ENCODE measurements at places on chromosomes 13 and 19.

GRCh38 chr19:30556230-30556711 lies 184.1 kb downstream of the ZNF536 start:
- no peak for DNase-seq

- DNase-seq, result peak; percentile 9
These were observed 949 bp downstream of the RAB3A start for GRCh38 chr19:18202778-18203407.

GRCh38 chr13:73579574-73580274 lies 520.9 kb downstream of the KLF5 start:
- DNase-seq, result no peak

DNA sequence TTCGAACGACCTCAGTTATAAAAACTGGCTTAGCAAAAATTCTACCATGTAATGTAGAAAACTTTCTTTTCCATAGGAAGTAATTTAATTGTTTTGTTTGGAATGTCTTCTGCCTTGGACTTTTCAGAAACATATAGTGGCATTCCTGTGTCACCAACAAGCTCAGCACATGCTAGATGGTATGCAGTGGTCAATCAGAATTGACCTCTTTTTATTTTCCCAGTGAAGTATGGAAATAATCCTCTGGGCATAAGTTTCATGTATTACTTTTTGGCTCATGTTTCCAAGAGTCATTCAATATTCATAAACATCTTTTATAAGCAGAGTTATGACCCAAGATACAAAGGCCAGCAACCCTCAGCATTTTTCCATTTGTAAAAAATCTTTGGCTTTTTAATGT lies 33.6 kb downstream of the NALCN start:
- DNase-seq, result no peak

DNA sequence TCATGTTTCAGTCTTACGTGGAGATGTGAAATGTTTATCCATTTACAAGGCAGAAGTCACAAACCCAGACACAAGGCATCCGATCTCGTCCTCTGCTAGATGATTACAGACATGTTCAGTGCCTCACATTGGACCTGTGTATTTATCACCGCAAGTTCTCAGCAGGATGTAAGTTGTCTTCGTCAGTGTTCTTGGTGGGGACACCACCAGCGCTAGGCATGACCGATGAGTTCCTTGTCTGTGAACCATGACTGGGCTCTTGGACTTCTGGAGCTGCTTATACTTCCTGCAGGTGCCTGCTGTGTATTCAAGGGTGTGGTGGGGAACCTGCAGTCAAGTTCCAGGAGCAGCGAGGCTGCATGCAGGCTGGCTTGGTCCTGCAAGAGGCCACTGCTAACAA lies 105.4 kb downstream of the URI1 start:
- DNase-seq, result no peak

- no peak for DNase-seq
These were observed 14.4 kb downstream of the LILRB4 start for GRCh38 chr19:54677217-54677616.

GRCh38 chr19:4776436-4777211 lies 14.9 kb upstream of the FEM1A start:
- no peak for DNase-seq

DNA sequence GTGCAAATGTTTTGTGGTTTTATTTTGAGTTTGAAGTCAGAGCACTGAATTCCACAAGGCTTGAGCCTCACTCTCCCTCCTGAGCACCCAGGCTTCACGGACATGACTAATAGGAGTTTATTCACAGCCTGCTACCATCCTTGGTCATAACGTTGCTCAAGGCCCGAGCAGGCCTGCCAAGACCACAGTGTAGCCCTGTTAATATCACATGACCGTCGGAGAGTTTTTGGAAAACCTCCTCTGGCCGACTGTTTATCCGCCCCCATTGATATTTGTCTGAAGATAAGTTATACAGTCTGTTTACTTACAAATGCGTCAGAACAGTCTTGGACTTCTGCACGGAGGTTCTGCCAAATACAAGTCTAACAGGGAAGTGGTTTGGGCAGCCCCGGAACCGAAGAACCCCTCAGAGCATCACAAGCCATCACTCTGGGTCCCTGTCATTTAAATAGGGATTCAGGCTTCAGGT lies 89.9 kb downstream of the COL4A2 start:
- DNase-seq, result no peak

- no peak for DNase-seq
These were observed 3.3 kb downstream of the VSTM2B start for GRCh38 chr19:29528946-29529645.

DNA sequence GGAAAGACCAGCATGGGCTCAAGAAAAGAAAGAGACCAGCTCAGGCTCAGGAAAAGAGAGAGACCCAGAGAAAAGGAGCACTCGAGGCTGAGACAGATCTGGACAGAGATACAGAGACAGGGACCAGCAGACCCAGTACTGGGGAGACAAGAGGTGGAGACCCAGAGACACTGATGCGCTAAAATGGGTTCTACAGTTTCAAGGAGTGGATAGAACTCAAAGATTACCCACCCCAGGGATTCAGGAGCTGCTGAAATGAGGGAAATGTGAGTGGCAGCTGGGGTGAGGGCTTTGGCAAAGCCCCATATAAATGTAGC lies 609 bp upstream of the ZSCAN18 start:
- DNase-seq, result no peak

- no peak for DNase-seq
These were observed 43.9 kb downstream of the ZC3H13 start for GRCh38 chr13:46008631-46009030.

DNA sequence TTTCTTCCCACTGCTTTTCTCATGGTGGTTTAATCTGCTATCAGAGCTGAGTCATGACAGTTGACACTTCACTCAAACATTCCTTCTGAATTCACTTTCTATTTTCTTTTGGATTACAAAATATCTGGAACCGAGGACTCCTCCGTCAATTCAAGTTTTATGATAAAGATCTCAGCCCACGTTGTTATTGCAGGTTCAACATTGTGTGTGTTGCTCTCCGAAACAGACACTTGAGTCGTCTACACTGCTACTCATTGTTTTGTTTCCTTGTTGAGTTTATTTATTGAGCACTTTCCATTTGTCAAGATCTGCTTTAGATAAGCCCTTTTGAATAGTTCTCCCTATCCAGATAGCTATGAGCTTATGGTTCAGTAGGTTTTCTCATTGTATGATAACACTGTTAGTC lies 636.1 kb upstream of the GPC6 start:
- DNase-seq, result no peak

DNA sequence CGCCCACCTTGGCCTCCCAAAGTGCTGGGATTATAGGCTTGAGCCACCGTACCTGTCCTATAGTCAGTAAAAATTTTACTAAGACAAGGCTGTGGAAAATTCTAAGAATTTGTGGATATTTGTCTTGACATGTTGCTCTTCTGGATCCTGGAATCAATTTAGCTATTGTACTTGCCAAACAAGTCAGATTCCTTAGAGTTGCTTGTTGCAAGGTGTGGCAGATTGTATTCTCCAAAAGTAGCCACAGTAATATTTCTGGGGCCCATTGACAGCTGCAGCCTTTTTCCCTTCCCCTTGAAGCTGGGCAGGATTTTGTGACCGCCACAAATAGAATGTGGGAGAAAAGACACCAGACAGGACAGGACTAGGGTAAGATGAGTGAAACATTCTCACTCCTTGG lies 98.8 kb upstream of the TMTC4 start:
- DNase-seq, result no peak

DNA sequence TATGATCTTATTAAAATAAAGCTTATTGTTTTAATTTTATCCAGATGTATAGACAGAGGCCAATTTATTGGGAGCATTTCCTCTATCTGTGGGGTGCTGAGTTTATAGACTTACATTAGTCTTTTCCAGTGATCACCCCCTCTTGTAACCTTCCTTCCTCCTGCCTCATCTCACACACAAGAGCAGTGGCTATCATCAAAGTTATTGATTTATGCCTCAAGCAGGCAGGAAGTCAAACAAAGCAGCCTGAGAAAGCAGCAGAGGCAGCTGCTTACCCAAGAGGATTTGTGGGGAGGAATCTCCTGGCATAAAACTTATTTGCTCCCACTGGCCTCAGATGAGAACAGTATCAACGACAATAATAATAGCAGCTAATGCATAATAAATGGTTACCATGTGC lies 26.3 kb upstream of the DCLK1 start:
- no peak for DNase-seq

- DNase-seq, result no peak
These were observed 459.1 kb upstream of the ATXN8OS start for GRCh38 chr13:69648340-69649062.

- no peak for DNase-seq
These were observed 5.9 kb downstream of the FGF14 start for GRCh38 chr13:102395939-102396338.

DNA sequence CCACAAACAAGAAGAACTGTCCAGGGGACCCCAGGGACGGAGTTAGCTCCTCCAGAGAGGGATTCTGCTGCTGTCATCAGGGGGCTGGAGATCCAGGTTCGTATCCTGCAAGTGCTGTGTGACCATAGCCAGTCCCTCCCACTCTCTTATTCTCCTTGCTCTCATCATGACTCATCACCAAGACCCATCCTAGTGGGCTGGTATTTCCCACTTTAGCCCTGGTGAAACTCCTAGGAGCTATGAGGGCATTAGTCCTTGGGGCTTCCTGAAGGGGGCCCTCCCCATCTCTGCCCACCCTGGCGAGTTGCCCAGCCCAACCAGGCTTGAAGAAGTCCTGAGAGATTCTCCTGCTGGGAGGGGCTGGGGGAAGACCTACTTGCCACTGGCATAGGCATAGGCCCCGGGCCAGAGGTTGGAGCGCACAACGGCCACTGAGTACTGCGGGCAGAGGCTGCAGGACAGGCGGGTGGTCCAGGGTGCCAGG lies 7.5 kb upstream of the DMWD start:
- DNase-seq, result no peak

GRCh38 chr19:45339629-45340028 lies 921 bp upstream of the KLC3 start:
- DNase-seq, result no peak

DNA sequence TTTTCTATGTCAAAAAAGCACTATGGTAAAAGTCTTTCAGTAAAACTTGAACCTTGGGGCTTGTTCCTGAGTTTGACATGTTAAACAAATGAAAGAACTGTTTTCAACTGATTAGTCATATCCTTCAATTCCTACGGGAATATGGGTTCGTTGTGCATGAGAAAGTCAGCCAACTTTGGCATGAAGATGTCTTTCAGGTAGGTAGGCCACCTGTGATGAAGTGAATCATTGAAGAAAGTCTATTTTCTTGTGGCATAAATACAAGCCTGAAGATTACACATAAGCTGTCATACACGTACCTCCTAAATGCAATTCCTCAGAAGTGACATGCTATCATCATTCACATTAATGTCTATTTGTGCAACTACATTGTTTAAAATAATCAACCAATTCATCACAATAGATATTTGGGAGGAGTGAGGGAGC lies 513.0 kb downstream of the IRS2 start:
- no peak for DNase-seq

GRCh38 chr13:42894765-42895243 lies 97.2 kb downstream of the EPSTI1 start:
- DNase-seq, result no peak

GRCh38 chr13:41465898-41466320 lies 8.6 kb downstream of the RGCC start:
- no peak for DNase-seq

Measured in stimulated activated naive CD4-positive, alpha-beta T cell treated with Interleukin-2 at 50 U/mL for 16 hours (primary cell).